ENCODE measurements at places on chromosomes 11 and 22.

DNA sequence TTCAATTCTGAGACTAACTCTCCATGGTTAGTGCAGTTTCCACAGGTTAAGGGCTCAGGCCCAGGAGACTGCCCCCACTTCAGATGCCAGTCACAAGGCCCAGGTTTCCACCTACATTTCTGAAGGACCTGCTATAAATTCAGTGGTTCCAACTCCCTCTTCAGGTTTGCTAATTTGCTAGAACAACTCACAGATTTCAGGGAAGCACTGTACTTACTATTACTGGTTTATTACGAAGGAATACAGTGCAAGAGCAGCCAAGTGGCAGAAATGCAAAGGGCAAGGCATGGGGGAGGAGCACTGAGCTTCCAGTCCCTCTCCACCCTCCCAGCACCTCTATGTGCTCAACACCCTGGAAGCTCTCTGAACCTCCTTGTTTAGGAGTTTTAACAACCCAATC lies 39.3 kb upstream of the SPON1 start:
- DNase-seq = no peak

DNA sequence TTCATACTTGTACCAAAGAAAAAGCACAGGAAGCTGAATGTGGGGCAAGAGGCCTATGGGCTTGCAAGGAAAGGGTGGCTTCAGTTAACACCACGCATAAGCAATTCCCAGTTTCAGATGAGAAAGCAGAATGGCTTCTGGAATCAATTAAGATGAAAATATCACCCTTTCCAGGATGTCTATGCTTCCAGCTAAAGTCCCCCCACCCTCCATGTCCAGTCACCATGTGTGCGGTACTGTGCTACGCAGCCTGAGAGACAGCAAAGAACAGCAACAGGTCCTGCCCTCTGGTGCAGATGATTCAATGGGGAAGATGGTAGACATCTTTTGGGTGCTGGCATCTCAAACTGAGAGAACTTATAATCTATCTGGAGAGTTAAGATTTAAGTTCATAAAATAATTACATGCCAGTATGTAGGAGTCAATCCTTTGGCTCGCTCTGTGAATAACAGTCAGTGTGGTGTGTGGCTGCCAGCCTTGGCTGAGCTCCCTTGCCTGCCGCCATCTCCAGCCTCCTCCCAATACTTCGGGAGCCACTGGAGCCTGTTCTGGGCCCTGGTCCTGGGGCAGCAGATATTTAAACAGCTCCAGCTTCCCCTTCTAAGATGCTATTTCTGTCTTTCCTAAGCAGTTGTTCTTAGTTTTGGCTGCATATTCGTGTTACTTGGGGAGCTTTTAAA lies 44.5 kb downstream of the ME3 start:
- no peak for DNase-seq

DNA sequence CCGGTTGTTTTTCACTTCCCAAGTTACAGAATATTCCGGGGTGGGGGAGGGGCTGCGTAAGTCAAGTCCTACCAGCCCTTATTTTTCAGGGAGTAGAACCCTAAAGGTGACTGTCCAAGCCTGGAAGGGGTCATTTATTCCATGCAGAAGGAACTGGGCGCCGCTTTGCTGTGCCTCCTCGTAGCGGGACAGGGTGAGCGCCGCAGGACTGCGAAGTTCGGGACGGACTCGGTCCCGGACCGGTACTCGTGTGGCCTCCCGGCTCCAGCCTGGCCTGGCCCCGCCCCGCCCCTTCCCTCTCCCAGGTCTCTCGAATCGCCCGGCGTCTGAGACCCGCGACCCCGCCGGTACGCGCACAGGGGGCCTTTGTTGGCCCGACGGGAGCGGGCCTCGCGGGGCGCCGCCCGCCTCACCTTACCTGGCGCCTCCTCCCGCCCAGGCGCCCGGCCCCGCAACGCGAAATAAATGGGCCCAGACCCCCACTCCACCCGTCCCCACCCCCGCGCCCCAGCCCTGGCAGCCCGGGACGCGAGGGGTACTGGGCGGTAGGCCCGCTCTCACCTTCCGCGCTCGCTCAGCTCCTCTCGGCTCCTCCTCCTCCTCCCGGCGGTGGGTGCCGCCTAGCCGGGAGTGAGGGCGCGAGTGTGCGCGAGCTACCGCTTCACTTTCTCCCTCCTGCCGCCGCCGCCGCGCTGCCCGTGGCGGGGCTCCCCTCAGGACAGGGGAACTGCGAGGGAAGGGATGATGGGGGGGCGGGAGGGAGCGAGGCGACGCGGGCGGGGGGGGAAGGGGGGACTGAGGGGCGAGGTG lies 698 bp downstream of the PAK1 start:
- no peak for DNase-seq

DNA sequence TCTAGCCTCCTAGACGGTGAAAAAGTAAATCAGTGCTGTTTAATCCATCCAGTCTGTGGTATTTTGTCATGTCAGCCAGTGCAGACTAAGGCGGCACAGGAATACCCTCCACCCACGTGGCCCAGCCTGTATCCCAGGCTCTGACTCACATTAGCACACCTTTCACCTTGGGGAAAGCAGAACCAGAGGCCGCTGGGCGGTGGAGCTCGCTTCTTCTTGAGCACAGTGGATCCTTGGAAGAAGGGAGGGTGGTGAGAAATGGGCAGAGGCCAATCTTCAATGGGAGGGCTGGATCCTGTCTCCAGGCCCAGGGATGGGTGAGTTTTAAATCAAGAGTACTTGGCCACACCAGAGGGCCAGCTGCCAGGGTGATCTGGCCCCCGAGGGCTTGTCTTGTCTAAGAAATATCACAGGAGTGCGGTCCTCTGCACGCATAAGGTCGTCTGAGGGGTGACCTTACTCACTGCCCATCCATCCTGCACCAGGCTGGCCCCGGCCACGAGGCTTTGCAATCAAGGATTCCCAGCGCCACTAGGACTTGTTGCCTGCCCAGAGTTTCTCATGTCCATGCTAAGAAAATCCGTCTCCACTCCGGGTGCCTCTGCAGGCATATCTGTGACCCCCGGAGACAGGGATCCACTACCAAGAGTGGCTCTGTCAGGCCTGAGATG lies 658.5 kb downstream of the BRD1 start:
- no peak for DNase-seq

Data from iPS DF 19.7 (cell line).